ENCODE measurements at places on chromosomes 4 and X.
A peak's percentile ranks its signal among the peaks of the same experiment; 100 is the strongest.

GRCh38 chr4:177232473-177232872 is 77.2 kb upstream of the NEIL3 start:
- DNase-seq: no peak

GRCh38 chrX:22542641-22543040 is 269.9 kb downstream of the CBLL2 start:
- no peak for DNase-seq

DNA sequence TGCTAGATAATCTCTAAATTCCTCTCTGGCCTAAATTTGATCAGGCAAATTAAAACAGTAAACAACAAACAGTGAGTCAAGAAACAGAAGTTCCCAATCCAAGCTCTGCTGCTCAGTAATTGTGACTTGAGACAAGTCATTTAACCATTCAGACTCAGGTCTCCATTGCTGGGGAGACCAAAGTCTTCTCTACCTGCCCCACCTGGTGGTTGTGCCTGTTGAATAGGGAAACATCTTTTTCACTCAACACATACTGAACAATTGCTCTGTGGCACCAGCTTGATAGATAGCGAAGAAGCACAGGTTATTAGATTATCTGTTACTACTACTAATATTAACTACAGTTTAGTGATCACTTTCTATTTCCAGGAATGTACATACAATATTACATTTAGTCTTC is 112.1 kb upstream of the EOLA2 start:
- no peak for DNase-seq

DNA sequence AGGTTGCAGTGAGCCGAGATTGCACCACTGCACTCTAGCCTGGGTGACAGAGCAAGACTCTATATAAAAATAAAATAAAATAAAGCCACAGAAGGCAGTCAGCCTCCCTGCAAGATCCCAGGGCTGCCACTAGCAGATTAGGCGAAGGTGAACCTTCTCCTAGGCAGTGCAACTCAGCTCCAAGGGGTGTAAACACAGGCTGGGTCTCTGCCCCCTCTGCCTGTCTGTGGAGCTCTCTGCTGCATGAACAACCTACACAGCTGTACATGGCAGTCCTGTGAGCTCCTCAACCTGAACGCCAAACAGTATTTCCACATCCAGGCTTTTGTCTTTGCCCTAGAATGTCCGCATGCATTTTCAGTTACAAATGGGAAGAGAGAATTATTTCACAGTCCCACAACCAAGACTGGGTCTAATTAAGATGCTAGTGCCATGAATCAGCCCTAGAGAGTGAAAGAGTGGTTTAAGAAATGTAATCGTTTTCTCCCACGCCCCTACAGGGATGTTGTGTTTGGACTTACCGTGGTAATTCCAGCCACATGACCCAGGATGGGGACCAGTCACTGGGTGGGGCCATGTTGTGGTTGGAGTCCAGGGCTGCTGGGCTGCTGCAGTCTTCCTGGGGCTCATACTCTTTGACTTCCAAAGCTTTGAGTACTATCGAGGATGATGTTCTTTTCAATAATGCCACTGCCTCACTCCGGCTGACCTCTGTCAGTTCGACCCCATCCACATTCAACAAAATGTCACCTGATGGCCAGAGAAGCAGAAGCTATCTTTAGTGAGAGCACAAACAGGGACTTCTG is 99.0 kb downstream of the FIP1L1 start:
- DNase-seq: no peak

- DNase-seq: no peak
Observed at GRCh38 chr4:154640999-154641398, 28.5 kb upstream of the FGG start.

- no peak for DNase-seq
Observed at GRCh38 chr4:184346682-184347081, 127.7 kb downstream of the IRF2 start.

GRCh38 chr4:2261110-2261852 is 628 bp downstream of the MXD4 start:
- DNase-seq: peak; percentile 74

- no peak for DNase-seq
Observed at GRCh38 chrX:17812763-17813162, 48.3 kb downstream of the RAI2 start.

DNA sequence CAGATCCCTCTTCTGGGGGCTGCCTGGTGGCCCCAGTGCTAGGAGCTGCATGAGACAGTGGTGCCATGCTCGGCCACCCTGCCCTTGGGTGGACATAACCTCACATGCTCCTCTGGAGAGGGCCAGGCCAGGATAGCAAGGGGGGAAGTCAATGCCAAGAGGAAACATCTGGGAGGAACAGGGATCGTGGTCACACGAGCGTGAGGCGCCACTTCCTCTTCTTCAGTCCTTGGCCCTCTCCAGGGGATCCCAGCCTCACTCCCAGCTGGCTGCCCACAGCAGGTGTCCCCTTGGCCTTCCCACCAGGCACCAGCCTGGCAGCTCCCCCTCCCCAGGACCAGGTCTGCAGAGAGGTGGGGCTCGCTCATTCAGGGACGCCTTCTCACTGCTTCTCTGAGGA is 28.6 kb downstream of the TBC1D14 start:
- DNase-seq: no peak

DNA sequence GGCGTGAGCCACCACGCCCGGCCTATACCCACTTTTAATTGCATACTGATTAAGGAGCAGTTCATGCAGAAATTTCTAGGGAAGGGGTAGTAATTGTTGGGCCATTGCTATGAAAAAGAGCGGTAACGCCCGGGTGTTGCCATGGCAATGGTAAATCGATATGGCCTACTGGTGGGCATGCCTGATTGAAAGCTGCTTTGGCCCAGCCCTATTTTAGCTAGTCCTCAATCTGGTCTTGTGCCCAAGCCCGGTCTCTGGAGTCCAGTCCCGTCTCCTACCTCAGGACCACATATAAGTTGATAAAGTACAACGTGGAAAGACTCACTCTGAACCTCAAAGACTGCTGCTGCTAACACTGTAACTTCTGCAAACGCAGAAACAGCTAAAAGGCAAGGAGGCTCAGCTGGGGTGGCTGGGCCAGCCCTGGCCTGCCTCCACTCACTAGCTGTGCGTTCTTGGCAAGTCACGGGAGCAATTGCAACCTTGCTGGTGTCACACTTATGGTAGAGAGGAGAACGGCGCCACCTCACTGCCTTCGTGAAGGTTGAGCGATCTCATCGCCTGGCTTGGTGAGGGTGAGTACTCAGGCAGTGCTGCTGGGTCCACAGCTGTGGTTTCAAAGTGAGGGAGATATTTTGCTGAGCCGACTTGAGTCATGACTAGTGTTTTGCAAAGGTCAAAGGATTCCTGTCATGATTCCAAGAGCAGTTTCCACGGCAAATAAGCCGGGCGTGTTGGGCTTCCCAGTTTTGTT is 57.0 kb upstream of the GRPEL1 start:
- no peak for DNase-seq

GRCh38 chr4:87073199-87074120 is 138.6 kb downstream of the AFF1 start:
- DNase-seq: no peak

DNA sequence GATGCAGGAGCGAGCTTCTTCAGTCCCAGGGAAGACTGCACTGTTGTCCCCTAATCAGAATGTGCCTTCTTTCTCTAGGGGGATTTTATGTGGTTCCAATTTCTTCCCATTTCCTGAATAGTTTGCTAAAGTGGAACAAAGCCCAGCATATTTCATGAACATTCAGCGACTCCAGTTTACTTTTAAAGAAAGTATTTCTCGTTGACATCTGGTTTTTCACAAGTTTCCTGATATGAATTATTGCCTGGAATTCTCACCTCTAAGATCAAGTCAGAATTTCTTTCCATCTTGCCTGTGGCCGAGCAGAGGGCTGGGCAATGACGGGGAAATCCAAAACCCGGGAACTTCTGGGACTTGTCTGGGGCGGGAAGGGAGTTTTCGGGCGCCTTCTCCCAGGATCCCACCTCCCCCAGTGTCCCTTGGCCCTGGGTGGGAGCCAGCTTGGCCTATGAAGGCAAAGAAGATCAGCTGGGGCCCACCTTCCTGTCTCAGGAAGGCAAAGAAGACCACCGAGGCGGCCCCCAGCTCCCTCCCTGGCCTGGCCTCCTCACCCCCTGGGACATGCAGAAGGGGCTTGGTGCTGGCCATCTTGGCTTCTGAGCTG is 15.4 kb downstream of the SORCS2 start:
- DNase-seq: no peak

GRCh38 chrX:25596921-25597320 is 541.2 kb upstream of the MAGEB18 start:
- DNase-seq: no peak

- peak; percentile 92 for DNase-seq
Observed at GRCh38 chr4:6732441-6733357, 16.7 kb downstream of the BLOC1S4 start.

Data from hematopoietic multipotent progenitor cell treated with erythropoietin and hydrocortisone succinate and interleukin-3 and kit ligand, for 15 days (in vitro differentiated cells).